ENCODE measurements at places on chromosomes 12 and 14.

DNA sequence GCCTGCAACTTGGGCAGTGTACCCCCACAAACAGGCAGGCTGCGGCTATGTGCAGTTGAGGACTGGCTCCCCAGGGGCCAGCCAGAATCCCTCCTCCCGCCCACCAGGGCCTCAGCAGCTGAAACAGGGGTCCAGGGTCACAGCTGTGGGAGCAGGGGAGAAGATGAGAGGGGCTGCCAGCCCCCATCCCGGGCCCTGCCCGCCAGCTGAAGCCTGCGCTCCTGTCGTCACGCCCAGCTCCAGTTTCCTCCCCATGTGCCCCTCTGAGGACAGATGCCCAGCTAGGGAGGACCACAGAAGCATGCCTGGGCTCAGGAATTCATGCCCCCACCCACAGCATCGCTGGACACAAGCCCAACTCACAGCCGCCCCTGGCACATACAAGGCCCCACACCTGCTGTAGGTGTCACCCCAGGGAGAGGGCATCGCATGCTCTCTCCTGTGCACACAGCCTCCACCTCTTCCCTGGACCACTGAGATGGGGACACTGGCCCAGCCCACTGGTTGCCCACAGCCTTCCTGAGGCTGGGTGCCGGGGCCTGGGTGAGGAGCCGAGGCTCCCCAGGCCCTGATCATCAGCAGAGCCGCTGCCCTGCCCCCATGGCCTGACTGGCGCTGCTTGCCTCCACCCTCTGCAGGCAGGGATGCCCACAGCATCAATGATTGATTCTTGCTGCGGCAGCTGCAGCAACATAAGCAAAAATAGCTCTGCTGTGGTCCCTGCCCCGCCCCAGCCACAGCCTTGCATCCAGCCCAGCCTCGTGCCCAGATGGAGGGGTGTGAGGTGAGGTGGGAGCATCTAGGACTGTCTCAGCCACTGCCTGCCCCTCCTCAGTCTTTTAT lies 3.7 kb upstream of the CLBA1 start:
- peak; percentile 90 for DNase-seq

DNA sequence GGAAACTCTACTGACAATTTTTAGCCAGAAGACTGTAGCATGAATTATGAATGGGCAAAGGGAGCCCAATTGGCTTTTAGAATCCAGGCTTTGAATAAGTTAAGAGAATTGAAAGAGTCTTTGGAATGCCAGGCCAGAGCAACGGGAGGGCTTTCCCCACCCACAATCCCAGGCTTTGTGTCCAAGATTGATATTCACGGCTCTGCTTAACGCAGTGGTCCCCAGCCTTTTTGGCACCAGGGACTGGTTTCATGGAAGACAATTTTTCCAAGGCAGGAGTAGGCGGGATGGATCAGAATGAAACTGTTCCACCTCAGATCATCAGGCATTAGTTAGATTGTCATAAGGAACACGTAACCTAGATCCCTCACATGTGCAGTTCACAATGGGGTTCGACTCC lies 79.6 kb downstream of the EPS8 start:
- DNase-seq, result no peak

DNA sequence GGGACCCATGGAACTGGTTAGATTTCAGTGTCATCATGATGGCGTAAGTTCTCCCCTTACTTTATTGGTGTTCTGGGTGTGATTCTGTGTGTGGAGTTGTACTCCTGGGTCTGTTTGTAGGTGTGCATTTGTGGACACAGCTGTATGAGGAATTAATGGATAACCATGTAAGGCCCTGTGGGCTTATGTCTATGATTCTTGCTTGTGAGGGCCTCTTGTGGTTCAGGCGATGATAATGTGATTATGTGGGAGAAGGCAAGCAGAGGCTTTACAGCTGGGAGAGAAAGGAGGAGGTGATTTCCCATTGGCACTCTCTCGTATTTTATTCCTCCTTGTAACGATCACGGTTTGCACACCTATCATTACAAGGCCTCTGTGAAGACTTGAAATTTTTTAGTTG lies 96.1 kb downstream of the SCN8A start:
- DNase-seq, result peak; percentile 18

- no peak for DNase-seq
These were observed 20.8 kb upstream of the FBLN5 start for GRCh38 chr14:91968280-91968679.

- DNase-seq, result peak; percentile 70
These were observed 25.9 kb downstream of the ISCA2 start for GRCh38 chr14:74519316-74520074.

DNA sequence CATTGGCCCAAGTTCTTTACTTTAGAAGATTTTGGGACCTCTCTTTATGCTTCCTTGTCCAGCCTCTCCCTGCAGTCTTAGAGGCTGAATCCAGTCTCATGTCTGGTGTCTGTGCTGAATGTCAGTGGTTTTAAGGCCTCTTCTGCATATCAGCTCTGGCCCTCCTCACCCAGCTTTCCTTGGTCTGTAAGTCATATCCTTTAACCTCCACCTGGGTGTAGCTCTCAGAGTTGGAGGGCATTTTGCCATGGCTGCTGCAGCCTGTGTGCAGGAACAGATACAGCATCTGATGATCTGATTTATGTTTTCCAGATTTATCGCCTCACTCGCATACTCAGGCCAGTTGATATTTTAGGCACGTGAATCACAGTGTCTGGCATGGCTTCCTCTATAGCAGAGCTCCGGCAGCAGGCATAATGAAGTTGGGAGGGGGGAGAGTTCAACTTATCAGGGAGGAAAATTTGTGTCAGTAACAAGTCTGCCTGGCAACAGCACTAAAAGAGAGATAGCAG lies 335.0 kb downstream of the PCNX1 start:
- peak; percentile 61 for DNase-seq

- no peak for DNase-seq
These were observed 3.7 kb downstream of the MYH6 start for GRCh38 chr14:23404331-23404900.

DNA sequence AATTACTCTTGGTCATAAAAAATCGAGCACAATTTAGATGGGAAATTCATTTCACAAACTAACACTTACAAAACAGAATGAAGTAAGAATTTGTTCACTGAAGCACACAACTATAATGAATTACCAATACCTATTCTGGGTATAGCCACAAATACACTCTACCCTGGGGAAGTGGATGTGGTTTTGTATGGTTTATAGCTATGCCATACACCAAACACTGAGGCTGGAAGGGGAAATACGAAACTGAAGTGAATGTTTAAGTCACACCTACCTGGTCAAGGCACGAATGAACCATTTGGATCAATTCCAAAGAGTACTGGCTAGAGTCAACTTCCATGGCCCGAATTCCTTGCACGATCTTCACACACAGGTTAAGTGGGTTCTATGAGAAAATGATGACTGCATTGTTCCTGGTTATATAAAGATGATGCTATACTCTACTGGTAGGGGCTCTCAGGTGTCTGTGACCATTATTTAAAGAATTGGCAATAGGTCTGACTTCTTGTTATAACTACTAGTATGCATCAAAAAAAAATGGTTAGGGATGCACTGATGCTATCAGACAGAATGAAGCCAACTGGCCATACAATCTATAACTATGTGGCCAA lies 12.8 kb downstream of the NEK9 start:
- DNase-seq, result no peak

DNA sequence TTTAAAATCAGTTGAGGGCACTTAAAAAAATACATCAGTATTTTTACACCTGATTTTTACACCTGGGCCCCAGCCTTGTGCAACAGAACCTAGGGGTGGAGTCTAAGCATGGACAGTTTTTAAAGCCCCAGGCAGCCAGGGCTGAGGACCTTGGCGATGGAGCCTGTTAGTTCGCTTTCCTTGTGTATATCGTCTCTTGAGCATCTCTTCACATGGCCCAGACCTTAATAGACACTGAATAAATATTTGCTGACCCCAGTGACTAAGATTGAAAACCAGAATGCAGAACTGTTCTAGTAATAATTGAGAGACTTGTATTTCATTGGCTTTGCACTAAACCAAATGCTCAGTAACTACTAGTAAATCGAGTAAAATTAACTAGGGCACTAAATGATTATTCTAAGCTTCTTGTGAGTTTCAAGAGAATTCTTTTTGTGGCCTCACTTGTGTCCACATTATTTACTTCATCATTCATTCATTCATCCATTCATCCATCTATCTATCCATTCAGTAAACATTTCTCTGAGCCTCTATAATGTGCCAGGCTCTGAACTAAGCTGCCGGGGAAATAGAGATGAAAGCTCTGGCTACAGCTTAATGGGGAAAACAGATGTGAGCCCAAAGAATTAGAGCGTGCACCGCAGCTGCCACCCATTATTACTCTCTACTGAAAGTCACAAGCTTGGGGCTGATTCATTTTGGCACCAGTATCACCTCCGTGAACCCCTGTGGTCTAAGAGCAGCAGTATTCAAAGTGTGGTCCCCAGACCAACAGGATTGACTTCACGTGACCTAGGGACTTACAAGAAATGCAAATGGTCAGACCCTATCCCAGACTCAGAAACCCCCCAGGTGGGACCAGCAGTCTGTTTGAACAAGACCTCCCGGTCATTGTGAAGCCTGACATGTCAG lies 30.7 kb upstream of the BCL7A start:
- DNase-seq, result peak; percentile 66

DNA sequence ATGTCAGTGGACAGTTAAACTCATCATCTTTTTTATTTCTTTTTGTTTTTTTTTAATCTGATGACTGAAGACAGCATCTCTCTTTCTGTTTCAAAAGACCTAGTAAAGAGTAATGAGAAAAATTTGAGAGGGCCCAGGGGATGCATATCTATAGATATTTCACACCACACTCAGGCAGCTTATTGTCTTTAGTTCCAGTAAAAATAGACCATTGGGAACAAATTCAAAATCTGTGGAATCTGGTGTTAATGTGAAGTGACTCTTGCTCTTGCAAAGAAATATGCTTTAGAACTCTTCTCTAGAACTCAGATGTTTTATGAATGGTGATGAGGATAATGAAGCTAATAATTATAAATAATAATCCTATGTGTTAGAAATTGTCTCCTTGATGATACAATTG lies 214.5 kb upstream of the ATP2B1 start:
- no peak for DNase-seq

- no peak for DNase-seq
These were observed 219.1 kb downstream of the ESR2 start for GRCh38 chr14:64074961-64075612.

- no peak for DNase-seq
These were observed 125.7 kb upstream of the DDHD1 start for GRCh38 chr14:53278602-53279506.

- DNase-seq, result no peak
These were observed 8.1 kb upstream of the B3GNT4 start for GRCh38 chr12:122195405-122195804.

DNA sequence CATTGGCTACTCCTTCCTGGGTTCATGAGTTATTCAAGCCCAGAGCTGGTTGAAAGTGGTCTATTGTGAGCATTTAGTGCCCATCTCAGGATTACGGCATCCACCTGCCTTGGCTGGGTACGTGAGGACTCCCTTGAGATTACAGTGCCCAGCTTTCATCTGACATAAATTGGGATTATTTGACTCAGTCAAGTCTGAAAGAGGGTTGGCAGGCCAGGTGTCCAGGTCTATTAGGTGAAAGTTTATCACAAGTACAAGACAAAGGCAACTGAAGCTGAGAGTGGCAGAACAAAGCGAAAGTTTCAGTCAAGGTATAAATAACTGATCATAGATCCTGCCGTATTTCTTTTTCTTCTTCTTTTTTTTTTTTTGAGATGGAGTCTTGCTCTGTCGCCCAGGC lies 84.6 kb upstream of the ATF7IP start:
- DNase-seq, result no peak

- no peak for DNase-seq
These were observed 40.9 kb downstream of the MBIP start for GRCh38 chr14:36279306-36280190.

DNA sequence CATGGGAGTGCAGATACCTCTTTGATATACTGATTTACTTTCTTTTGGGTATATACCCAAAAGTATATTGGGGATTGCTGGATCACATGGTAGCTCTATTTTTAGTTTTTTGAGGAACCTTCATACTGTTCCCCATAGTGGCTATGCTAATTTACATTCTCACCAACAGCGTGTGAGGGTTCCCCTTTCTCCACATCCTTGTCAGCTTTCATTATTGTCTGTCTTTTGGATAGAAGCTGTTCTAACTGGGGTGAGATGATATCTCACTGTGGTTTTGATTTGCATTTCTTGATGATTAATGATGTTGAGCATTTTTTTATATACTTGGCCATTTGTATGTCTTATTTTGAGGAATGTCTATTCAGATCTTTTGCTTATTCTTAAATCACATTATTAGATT lies 44.1 kb upstream of the JDP2 start:
- no peak for DNase-seq

Measured in tongue (tissue), 3 donors.